Mammary epithelial cell (primary cell): ENCODE measurements at places on chromosomes 11 and 22. TPM values are rescaled to one million over a fixed set of nuclear protein-coding genes. Genes with fewer than 3 reads are reported as not detected.

DNA sequence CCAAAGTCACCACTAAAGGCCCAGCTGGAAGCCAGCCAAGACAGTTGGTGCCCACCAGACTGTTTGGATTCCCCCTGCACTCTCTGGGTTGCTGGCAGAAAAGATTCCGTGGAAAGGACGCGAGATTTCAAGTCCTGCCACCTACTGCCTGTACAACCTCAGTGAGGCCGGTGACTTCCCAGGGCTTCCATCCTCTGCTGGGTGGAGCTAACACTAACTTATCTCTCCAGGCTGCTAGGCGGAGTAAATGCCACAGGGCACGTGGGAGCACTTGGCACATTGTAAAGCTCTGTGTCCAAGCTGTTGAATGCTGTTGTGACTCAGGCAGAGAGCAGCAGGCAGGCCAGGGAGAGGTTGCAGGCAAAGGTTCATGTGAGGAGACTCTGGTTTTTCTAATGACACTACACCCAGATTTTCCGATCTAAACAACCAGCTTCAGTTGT is 50.9 kb upstream of the CDON start:
- peak; percentile 87 for DNase-seq

DNA sequence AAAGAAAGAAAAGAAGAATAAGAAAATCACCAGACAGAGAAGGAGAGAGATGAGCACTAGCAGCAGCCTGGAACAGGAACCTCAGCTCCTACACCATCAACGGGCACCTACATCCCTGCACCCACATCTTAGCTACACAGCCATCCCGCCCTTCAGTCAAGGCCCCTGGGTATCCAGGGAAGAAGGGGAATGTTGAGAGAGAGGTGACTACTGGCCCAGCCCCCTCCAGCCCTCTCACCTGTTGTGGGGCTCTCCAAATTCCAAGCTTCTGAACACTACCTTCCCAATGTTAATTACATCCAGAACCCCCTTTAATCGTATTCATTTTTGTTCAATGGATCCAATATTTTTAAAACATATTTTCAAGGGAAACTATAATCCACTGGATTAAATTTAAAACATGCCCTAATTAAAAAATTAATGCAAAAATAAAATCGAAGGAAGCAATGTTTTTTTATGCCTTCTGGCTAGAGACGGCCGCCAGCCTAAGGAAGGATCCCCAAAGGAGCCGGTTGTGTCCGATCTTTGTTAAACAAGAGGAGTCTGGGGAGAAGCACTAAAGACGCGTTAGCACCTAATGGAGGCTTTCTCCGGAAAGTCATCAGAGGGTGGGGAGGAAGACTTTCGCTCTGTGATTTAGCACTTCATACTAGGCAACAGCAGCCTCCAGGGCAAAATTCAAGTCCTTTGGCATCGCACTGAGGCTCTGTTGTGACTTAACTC is 9.5 kb downstream of the TPST2 start:
- DNase-seq = no peak

DNA sequence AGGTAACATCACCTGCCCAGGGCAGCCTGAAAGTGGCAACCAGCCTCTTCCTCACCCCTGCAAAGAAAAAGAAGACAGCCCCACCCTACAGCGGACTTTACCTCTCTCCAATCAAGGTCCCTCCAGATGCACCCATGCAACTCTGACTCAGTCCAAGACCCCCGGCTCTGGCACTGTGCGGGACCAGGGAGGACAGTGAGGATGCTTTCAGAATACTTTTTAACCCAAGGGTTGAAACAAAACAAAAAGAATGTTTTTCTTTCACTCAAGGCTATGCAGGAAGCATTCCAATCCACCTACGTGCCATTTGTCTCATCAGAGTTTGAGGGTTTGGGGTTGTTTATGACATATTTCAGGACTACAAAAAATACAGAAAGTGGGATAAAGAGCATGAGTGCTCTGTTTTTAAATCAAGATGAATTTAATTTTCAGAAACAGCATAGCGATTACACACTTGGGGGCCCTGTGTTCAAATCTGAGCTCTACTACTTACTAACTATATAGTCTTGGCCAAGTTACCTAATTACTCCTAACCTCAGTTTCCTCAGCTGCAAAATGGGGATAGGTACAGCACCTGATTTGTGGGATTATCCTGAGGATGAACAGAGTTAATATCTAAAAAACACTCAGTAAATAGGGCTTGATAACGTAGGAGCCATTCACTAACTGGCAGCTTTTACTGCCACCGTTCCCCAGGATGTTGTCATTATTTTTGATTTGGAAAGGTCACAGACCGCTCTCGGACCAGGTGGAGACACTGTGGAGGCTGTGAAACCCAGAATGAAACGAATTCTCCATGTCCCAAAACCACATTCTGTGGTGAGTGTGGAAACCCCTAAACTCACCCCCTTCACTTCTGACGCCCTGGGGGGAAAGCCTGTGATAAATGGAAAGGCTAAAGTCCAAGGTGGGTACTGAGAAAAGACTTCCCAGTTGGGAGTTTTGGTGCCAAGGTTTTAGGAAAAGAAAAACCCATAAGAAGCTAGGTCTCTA is 5.6 kb downstream of the PLAAT3 start:
- peak; percentile 72 for DNase-seq

DNA sequence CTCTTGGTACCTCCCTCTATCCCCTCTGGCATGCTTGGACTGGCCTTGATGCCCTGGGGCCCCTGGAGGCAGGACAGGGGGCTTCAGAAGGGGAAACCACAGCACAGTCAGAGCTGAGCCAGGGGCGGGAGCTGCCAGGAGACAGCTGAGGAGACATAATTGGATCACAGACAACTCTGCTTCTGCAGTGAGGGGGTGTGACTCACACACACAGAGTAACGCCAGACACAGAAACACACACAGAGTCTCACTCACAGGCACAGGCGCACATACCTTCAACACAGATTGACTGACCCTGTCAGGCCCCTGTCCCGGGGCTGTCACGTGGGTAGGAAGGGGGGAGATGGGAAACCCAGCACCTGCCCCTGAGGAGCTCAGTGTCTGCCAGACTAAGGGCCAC is 20.6 kb downstream of the STARD10 start:
- DNase-seq = peak; percentile 77

GRCh38 chr11:111960916-111961315 is 23.8 kb downstream of the DIXDC1 start:
- DNase-seq = peak; percentile 96

DNA sequence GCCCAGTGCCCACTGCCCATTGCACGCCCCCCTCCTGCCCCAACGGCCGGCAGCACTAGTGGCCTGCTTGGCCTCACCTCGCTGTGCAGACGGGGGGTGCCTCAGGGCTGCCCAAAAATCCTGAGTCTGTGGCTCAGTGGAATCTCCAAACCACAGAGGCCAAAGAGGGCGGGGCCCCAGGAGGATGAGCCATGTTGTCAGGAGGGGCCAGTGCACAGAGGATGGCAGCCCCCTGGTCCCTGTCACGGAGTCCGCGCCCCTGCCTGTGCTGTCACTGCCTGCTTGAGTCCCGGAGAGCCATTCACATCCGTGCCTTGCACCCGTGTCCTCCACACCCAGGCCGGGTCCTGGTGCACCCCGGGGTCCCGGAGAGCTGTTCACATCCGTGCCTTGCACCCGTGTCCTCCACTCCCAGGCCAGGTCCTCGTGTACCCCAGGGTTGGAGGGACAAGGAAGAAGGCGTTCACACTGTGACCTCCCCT is 36.4 kb upstream of the MUC5AC start:
- DNase-seq = no peak

- DNase-seq = no peak
These were observed 5.3 kb upstream of the BRSK2 start for GRCh38 chr11:1384199-1384970.

DNA sequence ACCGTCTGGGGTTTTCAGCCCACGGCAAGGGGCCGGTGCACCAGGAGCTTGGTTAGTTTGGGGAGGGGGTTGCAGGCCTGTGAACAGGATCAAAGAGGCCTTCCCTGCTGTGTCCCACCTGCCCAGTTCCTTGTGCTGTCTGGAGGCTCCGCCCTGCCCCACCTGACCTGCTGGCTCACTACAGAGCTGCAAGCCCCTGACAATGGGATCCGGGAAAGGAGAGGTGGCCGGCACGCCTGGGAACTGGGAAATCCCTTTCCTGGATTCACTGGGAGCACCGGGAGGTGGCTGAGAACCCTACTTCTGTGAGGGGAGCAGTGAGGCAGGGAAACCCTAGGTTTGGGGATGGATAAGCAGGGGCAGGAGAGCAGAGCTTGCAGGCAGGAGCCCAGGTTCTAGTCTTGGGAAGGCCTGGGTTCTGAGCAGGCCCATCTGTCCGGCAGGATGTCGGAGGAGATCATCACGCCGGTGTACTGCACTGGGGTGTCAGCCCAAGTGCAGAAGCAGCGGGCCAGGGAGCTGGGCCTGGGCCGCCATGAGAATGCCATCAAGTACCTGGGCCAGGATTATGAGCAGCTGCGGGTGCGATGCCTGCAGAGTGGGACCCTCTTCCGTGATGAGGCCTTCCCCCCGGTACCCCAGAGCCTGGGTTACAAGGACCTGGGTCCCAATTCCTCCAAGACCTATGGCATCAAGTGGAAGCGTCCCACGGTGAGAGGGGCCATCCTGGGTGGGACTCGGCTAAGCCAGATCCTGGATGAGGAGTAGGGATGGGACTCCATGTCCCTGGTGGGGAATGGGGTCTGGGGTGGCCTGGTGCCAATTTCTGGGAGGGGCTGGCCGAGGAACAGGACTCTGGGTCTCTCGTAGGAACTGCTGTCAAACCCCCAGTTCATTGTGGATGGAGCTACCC is 786 bp downstream of the CAPN1 start:
- peak; percentile 56 for DNase-seq

DNA sequence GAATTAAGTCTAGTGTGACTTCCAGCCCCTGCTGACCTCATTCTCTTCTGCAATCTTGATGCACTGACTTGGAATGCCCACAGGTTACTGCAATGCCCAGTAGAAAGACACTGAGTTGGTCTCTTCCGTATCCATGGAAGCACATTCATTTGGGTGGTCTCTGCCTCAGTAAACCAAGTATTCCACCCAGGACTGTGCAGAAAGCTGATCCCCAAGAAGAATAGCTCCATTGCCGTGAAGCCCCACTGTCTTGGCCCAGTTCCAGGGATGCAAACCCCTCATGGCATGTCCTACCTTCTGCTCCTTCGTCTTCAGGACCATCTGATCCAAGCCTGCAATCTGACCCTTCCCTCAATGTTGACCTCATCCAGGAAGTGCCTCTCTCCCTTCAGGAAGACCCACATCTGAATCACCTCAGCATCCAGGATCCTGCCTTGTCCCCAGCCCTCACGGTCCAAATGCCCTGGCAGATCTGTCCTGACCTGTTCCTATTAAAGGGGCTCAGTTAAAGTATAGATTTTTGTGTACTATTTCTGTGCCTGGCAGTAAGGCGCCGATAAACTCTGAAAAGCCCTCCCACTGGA is 425.8 kb downstream of the SOX6 start:
- no peak for DNase-seq

- no peak for DNase-seq
These were observed 11.7 kb upstream of the MPEG1 start for GRCh38 chr11:59224351-59224928.

- DNase-seq = no peak
These were observed 28.0 kb downstream of the HSPA8 start for GRCh38 chr11:123033895-123034294.

DNA sequence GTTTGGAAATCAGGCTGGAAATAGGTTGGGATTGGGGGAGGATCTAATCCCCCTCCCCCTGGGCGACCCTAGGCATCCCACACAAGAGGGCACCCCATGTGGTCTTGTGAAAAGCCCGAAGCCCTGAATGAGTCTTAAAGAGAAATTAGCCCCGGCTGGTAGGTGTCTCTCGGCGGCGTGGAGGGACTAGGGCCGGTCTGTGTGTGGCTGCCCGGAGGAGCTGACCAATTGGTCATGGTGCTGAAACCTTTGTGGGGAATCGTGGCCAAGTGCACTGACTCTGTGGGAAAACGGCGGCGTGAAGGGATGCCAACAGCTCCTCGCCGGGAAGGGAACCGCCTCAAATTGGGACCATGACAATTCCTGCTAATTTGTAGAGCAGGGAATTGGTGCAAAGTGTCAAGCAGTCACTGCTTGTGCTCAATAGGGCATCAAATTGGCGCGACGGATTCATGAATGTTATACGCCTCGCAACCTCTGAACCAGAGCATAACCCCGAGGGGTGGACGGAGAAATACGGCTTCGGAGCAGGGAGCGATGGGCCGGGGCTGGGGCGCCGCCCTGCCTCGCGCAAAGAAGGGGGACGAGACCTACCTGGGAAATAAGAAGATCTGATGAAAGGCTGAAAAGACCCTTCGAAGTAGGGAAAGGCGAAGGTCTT is 1.5 kb downstream of the DBX1 start:
- peak; percentile 44 for DNase-seq

GRCh38 chr11:131833366-131833765 is 463.0 kb downstream of the NTM start:
- no peak for DNase-seq

- peak; percentile 17 for DNase-seq
These were observed 9.7 kb upstream of the THY1 start for GRCh38 chr11:119432484-119433357.

GRCh38 chr11:131690776-131691175 is 320.4 kb downstream of the NTM start:
- no peak for DNase-seq

- DNase-seq = no peak
These were observed 1018.6 kb downstream of the TBC1D22A start for GRCh38 chr22:47781024-47781423.

GRCh38 chr11:83819931-83820549 is 533.9 kb upstream of the CCDC90B start:
- DNase-seq = peak; percentile 48

GRCh38 chr11:8934742-8935488 is 2.2 kb upstream of the C11orf16 start:
- peak; percentile 20 for DNase-seq

GRCh38 chr11:45754741-45755140 is 50.2 kb upstream of the SLC35C1 start:
- no peak for DNase-seq

GRCh38 chr11:57804466-57804865 is 42.9 kb downstream of the CTNND1 start:
- no peak for DNase-seq

- no peak for DNase-seq
These were observed 50.1 kb downstream of the DNHD1 start for GRCh38 chr11:6547177-6547576.

The CDK2AP2 gene
- 46.2 TPM for polyA plus RNA-seq

The CDKN1C gene
- 0.08 TPM for polyA plus RNA-seq

The TENM4 gene
- polyA plus RNA-seq = 10.1 TPM

The RTN4RL2 gene
- 0.06 TPM for polyA plus RNA-seq

The C11orf42 gene
- not detected for polyA plus RNA-seq

The SLC15A3 gene
- 0.07 TPM for polyA plus RNA-seq

The NFAM1 gene
- not detected for polyA plus RNA-seq

The VSIG2 gene
- polyA plus RNA-seq = not detected

The GAB4 gene
- polyA plus RNA-seq = not detected

The SLC37A2 gene
- 80.3 TPM for polyA plus RNA-seq

The MPZL3 gene
- 4.3 TPM for polyA plus RNA-seq

The NPAS4 gene
- polyA plus RNA-seq = not detected

The THRSP gene
- not detected for polyA plus RNA-seq

The MMP12 gene
- polyA plus RNA-seq = 0.03 TPM

The LMO2 gene
- 0.67 TPM for polyA plus RNA-seq

The OR52N4 gene
- polyA plus RNA-seq = not detected
